ENCODE measurements at places on chromosomes 12 and 14.

GRCh38 chr14:71698673-71699072 lies 233.6 kb upstream of the RGS6 start:
- DNase-seq: no peak

- no peak for DNase-seq
Measured at GRCh38 chr12:83261998-83262397, 575.3 kb downstream of the TMTC2 start.

DNA sequence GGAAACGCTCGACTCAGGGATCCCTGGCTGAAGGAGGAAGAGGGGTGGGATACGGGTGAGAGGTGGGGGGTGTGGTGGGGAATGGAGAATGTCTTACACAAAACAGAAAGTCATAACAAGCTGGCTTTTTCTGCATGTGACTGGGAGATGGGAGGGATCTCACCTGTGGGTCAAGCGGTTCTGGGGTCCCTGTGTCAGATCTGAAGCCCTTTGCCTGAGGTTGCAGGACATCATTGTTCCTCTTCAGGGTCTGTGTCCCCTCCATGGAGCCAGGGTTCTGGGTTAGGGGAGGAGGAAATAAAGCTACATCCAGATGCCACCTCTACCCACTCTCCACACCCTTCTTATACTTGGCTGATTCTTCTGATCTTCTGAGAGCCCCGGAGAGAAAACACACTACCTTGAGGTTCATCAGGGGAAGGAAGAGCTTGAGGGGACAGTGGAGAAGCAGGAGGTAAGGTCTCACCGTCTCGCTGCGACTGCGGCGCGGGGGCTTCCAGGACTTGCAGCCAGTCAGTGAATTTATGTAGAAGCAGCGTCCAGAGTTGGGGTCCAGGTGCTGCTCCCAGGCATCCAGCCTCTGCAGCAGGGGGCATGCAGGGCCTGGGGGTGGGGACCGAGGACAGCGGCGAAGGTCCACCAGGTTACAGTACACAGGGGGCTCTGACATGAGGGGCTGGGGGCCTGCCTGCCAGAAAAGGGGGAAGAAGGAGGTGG lies 2.5 kb downstream of the ARHGAP9 start:
- no peak for DNase-seq

DNA sequence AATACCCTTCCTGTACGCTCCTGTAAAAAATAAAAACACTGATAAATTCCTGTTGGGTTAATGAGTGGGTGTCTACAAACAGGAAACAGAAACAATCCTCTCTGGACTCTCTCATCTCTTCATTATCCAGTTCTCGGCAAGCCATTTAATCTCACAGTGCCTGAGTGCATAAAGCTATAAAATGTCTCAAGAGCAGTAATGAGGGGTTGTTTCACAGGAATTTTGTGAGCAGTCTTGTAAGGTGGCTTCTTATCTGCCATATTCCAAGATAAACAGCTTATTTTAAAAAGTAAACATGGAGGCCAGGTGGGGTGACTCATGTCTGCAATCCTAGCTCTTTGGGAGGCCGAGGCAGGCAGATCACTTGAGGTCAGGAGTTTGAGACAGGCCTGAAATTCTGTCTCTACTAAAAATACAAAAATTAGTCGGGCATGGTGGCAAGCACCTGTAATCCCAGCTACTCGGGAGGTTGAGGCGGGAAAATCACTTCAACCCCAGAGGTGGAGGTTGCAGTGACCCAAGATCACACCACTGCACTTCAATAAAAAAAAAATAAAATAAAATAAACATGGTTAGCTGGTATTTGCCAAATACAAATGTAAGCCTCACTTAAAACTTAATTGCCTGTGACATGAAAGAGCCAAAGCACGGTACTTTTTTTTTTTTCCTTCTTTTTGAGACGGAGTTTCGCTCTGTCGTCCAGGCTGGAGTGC lies 54.0 kb downstream of the CLIP1 start:
- no peak for DNase-seq

DNA sequence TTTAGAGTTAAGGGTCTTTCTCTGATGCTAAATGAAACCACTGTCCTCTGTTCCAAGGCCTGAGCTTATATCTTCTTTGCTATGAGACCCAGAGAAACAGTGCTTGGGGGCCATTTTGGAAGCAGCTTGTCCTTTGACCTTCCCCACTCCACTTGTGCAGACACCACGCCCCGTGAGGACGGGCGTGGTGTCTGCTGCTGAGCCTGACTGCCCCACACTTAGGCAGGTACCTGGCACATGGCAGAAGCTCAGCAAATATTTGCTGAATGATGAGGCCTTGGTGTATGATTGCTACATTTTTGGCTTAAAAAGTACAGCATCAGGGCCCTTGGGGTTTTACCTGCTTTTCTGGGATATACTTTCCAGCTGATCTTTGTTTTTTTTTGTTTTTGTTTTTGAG lies 69.9 kb downstream of the RASSF3 start:
- no peak for DNase-seq

GRCh38 chr12:121532503-121533393 lies 48.1 kb downstream of the KDM2B start:
- no peak for DNase-seq

Data from stimulated activated CD8-positive, alpha-beta memory T cell treated with anti-CD3 and anti-CD28 coated beads, Interleukin-2, amount 100 ng/mL, for 1 hour (primary cell).